SHP77 treated with DMSO at 0.1 percent for 48 hours (cell line): ENCODE measurements at places on chromosomes 5 and 9.

DNA sequence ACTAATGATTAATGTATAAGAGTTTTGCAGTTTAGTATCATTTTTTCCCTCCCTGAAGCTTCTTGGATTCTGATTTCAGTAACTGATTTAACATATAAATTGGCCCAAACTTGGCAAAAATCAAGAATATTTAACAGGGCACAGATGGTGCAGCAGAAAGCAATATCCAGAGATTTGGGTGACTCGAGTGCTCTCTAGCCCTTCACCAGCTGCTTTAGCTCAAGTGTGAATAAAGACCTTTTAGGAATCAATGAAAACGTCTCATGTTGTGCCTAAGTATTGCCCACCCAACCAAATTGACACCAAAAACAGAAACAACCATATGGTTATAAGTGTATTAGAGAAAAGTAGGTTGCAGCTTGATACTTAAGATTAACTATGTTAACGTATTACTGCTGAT, 933.4 kb upstream of the PTPRD start:
- no peak for DNase-seq

DNA sequence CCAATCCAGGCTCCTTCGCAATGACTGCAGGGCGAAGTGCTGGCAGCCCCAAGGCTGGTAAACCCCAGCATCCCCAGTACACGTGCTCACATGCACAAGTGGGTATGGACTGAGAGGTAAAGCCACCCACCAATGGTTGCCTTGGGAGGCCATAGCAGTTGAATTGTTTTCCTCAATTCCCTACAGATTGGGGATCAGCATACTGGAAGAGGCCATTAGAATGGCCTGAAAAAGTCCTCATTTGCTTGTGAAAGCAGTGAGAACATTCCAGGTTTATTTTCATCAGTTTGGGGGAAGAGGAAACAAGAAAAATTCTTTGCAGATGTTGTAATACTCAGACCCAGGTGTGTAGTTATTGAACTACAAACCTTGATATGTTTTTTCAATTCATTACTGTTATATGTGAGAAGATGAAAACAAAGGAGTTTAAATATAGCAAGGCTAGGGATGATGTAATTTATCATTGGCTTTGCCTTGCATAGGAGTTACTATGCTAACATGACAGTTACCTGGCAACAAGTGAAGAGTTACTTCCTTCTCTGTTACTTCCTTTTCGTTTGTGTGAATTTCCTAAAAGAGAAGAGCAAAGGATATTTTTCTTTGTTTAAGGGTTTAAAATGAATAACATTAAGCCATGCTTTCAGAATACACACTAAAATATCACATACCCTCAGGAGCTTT, 36.4 kb downstream of the MTMR12 start:
- no peak for DNase-seq

- no peak for DNase-seq
Measured at GRCh38 chr5:74017786-74018211, 391.8 kb downstream of the ARHGEF28 start.

- DNase-seq, result no peak
Measured at GRCh38 chr5:41406424-41406823, 104.0 kb downstream of the PLCXD3 start.

DNA sequence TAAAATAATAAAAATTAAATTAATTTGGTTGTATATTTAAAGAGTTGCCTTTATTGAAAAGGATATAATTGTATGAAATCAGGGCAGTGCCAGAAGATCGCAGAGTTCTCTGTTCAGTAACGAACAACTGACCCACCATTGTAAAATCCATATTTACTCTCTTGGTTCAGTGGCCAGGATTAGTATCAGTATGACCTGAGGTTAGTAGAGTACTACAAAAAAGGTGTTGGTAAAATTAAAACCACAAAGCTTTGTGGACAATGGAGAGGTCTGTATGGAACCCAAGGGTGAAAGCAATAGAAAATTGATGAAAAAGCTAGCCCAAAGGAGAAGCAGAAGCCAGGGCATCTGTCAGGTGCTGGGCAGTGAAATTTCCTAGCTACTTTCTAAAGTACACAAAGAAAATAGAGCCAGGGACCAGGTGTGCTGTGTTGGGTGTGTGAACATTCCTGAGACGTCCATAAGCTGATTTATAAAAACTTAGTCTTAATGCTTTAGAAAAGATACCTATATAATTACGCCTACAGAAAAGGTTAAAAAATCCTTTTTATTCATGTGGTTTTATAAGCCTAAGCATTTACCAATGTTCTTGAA, 159.5 kb downstream of the AOPEP start:
- no peak for DNase-seq

DNA sequence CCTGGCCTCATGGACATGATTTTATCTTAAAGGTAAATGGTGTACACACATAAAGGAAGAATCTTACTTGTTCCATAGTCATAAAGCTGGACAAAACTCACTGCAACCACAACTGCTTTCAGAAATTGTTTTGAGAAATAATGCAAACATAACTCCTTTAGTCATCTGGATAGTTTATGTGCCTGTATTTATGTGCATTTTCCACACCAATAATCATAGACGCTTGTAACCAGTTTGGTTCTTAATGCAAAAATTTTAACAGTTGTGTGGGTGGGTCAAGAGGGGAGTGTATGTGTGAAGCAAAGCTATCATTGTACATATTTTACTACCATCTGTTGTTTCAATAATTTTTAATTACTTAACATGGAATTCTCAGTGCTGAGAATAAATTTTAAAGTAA, 80.1 kb downstream of the EFNA5 start:
- no peak for DNase-seq

- no peak for DNase-seq
Measured at GRCh38 chr5:87115839-87116364, 151.8 kb upstream of the RASA1 start.

- DNase-seq, result no peak
Measured at GRCh38 chr5:59328709-59329296, 564.7 kb downstream of the PDE4D start.

- DNase-seq, result no peak
Measured at GRCh38 chr5:73946278-73946677, 320.3 kb downstream of the ARHGEF28 start.

DNA sequence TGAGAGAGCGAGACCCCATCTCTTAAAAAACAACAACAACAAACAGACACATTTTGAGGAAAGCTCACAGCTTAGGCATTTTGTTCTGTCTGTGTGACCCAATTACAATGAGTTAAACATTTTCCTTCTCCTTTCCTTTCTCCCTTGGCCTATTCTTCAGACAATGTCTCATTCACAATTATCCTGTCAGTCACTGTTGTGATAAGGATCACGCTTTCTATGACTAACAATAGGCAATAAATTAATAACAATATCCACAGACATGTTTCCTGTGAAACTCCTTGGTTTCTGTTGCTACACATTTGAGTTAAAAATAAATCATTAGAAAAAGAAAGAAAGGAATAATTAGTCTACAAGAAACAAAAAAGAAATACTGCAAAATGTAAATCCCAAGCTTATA, 19.8 kb upstream of the CARTPT start:
- no peak for DNase-seq
